Suppressor macrophage (primary cell): ENCODE measurements at places on chromosomes 6 and 20.
A peak's percentile ranks its signal among the peaks of the same experiment; 100 is the strongest.

DNA sequence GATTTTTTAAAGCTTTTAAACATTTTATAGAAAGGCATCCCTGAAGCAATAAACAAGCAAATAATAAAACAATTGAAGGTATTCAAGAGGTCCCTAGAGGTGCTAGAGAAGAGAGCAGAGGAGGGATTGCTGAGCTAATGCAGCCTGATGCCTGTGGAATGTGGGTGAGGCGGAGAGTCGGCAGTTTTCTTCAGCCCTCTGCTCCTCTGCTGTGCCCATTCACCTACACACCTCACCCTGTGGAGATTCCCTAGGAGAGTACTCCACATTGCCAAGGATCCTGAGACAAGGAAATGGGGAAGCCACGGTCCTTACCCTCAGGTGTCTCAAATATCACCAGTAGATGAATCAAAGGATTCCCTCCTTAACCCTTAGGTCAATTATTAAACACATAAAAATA is 199.8 kb upstream of the POU3F2 start:
- no peak for DNase-seq

- DNase-seq, result no peak
Observed at GRCh38 chr6:147117580-147117979, 86.6 kb upstream of the STXBP5 start.

GRCh38 chr6:2482773-2483172 is 237.4 kb upstream of the GMDS start:
- DNase-seq, result no peak

DNA sequence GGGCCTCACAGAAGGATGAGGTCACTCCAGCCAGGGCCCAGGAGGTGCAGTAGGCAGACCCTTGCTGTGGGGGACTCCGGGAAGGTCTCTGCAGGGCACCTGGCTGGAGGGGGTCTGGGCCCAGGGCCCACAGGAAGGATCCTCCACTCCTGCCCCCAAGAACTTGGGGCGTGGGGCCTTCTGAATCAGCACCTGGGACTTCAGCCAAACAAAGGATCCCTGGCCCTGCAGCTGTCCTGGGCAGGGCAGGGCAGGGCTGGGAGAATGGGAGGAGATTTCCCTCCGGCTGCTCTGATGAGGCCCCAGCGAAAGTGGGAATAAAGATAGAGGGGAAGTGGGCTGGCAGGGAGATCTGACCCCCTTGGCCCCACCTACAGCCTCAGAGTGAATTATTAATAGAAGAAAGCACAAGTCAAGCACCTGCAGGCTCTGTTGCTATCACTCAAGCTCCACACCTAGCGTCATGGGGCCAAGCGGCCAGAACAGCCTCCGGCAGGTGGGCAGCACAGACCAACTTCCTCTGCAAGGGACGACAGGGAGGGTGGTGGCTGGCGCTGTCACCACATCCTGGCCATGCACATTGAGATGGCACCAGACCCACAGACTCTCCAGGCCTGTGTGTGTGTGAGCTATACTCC is 61.6 kb upstream of the MRPS10 start:
- no peak for DNase-seq

DNA sequence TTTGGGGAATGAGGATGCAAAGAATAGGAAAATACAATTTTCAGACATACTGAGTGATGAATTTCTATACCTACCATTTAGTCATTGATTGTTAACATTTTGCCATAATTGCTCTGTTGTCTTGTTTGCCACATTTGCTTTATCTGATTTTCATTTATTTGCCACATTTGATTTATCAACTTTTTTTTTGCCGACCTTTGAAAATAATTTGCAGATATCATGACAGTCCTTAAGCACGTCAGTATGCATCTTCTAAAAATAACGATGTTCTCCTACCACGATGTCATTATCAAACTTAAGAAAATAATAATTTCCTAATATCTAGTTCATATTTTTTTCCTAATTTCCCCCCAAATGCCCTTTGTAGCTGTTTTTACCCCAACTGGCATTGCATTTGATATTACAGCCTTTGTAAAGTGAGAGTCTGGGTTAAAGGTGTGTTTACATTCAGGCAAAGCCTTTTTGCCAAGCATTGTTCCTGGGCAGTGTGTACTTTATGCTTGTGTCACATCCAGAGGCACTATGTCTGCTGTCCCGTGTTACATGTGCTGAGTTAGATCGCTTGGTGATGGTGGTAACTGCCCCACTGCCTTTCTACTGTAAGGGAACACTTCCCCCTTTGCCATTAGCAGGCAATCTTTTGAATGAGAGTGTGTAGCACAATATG is 26.4 kb downstream of the SEC23B start:
- DNase-seq, result no peak

- peak; percentile 18 for DNase-seq
Observed at GRCh38 chr6:33958526-33959328, 154.9 kb upstream of the MLN start.

- DNase-seq, result no peak
Observed at GRCh38 chr20:3014179-3014578, 29.2 kb upstream of the GNRH2 start.

GRCh38 chr6:125302840-125303511 is 1.2 kb upstream of the HDDC2 start:
- DNase-seq, result no peak

DNA sequence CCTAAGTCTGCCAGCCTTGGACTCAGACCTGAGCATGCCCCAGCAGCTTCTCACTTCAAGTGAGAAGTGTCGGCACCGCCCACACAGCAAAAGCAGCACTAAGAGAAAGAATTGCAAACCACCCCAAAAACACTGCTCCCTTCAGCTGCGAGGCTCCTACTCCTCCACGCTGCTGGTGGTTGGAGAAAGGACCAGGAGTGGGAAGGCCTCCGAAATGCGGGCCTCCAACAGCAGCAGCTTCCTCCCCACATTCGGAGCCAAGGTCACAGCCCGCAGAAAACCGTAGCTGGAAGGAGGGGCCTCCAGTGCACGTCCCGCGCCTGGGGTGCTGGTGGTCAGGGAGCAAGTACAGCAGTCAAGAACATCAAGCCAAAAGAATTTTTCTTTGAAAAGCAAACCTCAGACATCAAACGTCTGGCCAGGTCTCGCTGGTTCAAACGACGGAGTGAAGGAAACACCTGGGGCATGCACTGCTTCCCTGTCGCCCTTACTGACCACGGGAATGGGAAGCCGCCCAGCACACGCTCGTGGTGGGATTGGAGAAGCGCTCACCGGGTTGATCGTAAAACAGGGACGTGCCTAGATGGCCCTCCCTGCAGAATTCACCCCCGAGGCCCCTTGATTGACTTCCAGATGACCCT is 185.6 kb upstream of the CST7 start:
- peak; percentile 43 for DNase-seq

GRCh38 chr6:46059608-46060007 is 43.9 kb upstream of the CLIC5 start:
- DNase-seq, result peak; percentile 75

- no peak for DNase-seq
Observed at GRCh38 chr20:1505871-1506270, 14.7 kb upstream of the SIRPB2 start.

- DNase-seq, result no peak
Observed at GRCh38 chr6:75089921-75090320, 115.9 kb downstream of the COL12A1 start.

DNA sequence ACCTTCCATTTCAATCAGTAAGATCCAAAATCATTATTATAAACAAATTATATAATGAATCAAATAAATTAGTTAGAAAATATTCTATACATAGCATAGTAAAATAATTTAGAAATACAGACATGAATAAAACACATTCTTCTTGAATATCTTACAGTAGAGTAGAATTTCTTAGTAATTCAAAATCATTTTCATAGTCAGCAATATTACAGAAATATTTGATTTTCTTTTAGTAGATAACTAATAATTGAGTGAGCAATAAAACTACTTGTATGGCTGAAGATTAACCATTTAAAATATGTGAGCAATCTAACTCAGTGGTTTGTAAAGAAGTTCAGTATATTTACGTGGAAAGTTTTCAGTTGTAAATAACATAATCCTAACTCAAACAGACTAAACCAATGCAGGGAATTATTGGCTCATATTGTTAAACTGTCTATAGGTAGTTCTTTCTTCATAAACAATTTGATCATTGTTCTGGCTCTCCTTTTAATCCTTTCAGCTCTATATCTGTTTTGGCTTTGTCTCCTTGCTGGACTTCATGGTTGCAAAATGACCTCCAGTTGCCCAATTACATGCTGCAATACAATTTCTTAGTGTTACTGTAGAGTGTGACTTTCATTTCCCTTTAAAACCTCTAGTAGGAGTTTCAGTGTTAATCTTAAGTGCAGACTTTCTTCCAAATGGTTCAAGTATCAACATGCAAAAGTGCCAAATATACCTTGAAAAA is 307.5 kb downstream of the EYS start:
- DNase-seq, result peak; percentile 2

DNA sequence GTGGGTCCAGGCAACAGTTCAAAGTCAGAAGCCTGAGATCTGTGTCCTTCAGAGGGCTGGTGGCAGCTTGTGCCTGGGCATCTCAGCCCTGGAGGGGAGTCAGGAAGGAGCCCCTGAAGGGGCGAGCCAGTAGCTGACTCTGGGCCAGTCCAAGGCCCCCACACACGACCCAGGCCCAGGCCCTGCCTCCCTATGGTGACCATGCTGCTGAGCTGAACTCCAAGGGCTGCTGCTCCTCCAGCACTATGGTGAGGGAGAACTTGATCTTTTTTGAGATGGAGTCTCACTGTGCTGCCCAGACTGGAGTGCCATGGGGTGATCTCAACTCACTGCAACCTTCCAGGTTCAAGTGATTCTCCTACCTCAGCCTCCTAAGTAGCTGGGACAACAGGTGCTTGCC is 15.2 kb upstream of the CST3 start:
- no peak for DNase-seq

DNA sequence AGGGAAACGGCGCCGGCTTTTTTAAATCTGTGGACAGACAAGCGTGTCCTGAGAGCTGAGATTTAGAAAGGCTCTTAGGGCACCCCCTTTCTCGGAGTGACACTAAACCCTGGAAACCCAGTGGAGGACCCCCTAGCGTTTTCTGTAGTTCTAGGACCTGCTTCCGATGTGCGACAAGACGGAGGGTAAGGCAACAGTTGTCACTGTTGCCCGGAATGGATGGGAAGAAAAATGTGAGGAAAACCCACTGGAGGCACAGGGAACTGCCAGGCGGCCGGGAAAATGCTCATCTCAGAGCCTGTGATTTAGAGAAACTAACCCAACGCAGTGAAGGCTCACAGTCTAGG is 551 bp upstream of the ATP5F1E start:
- peak; percentile 51 for DNase-seq

DNA sequence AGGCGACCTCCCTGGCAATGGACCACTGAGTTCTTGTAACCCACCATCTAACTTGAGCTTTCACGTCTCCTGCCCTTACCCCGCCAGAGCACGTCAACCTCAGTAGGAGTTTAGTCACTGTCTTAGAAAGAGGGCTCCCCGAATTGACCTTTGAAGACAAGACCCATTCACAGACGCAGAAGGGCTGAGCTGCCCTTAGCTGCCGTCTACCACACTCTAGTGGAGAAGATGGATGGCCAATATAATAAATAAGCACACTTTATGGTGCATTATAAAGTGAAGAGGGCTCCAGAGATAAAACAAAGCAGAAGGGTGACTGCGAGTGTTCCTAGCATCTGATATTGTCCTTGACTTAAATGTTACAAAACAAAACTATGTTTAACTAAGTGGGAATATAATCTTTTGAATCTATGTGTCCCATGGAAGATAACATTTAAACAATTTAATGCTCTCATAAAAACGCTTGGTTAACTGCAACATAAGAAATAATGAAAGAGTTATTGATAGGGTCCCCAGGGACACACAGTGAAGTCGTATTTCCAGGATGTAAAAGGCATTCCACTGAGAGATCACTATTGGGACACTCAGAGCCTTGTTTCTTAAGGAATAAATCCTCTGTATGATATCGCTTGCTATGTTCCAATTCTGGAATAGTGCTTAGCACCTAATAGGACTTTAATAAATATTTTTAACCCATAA is 261.1 kb downstream of the THBS2 start:
- no peak for DNase-seq

DNA sequence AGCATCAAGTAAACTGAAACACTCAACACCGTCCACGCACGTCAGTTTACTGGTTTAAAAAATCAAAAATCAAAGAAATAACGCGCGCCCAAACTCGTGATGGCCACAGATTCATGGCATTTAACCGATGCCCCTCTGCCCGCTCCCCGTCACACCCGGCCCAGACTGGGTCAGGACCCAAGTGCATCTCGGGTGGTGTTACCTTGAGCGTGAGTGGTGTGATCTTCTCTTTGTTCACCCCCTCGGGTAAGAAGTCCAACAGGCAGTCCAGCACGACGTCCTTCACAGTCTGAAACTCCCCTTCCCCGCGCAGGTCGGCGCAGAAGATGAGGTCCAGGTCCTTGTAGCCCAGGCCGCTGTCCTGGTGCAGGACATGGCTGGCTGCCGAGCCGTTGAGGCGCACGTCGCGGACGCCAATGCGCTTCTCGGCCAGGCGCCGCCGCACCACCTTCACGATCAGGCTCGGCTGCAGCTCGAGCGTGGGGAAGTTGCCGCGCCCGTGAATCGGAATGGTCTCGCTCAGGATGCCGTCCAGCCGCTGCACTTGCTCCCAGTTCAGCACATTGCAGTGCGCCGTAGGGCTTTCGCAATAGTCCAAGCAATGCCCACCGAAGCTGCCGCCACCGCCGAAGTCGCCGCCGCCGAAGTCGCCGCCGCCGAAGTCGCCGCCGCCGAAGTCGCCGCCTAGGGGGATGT is 945 bp downstream of the TENT5A start:
- peak; percentile 59 for DNase-seq

GRCh38 chr20:52104546-52105441 is 86.8 kb downstream of the ZFP64 start:
- DNase-seq, result no peak

DNA sequence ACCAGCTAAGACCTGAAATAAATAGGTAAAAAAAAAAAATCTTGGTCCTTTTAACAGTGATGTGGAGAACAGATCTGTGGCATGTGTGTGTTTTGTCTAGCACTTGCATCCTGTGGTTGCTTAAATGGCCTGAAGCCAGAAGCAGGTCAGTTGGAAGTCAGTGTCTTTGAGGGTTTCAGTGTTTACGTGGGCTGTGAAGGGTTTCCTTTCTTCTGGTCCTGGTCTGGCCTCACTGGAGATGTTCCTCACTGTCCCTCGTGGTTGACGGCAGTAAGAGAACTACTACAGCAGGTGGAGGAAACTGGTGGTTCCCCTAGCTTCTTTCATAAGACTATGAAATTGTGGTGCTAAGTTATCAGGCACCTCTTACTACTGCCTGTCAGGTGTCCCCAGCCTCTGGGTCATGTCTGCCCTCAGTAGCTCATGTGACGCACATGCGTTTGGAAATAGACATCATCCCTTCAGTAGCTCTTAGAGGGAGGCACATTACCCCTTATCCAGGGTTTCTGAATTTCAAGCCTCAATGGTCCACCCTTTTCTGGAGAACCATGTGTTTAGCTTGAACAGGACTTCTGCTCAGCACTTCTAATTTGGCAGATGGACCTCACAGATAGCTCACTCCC is 59.4 kb upstream of the SCP2D1 start:
- DNase-seq, result no peak

GRCh38 chr6:47952640-47953039 is 158.4 kb downstream of the PTCHD4 start:
- DNase-seq, result no peak
